ENCODE measurements at places on chromosomes 2 and 18. TPM values are rescaled to one million over a fixed set of nuclear protein-coding genes. Genes with fewer than 3 reads are reported as not detected.
A peak's percentile ranks its signal among the peaks of the same experiment; 100 is the strongest.

DNA sequence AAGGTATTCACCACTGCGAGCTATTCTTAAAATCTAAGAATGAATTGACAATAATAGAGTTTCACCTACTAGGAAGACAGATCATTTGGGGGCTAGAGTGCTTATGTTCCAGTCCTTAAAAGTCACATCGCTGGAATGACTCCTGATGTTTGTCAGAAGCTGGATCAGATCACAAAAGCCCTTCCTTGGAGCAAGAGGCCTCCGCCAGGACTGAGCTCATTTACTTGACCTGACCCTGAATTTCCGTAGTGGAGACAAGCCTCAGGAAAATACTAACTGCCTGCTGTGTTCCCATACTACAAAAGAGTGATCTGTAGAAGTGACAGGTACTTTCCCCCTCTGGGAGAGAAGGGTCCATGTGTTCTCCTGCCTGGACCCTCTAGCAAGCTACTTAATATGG is 483.9 kb downstream of the DPP10 start:
- no peak overlapping the region for H3K27ac ChIP-seq
- H3K27me3 ChIP-seq = no peaks in the 10 kb centered on the region
- no peaks in the 10 kb centered on the region for H3K36me3 ChIP-seq
- H3K4me1 ChIP-seq = no peaks in the 10 kb centered on the region

- H3K27ac ChIP-seq = no peak overlapping the region
- no peaks in the 10 kb centered on the region for H3K36me3 ChIP-seq
- DNase-seq = no peak
- H3K27me3 ChIP-seq = no peaks in the 10 kb centered on the region
- no peak overlapping the region for H3K4me3 ChIP-seq
Measured at GRCh38 chr2:162430323-162430722, 86.4 kb downstream of the GCA start.

DNA sequence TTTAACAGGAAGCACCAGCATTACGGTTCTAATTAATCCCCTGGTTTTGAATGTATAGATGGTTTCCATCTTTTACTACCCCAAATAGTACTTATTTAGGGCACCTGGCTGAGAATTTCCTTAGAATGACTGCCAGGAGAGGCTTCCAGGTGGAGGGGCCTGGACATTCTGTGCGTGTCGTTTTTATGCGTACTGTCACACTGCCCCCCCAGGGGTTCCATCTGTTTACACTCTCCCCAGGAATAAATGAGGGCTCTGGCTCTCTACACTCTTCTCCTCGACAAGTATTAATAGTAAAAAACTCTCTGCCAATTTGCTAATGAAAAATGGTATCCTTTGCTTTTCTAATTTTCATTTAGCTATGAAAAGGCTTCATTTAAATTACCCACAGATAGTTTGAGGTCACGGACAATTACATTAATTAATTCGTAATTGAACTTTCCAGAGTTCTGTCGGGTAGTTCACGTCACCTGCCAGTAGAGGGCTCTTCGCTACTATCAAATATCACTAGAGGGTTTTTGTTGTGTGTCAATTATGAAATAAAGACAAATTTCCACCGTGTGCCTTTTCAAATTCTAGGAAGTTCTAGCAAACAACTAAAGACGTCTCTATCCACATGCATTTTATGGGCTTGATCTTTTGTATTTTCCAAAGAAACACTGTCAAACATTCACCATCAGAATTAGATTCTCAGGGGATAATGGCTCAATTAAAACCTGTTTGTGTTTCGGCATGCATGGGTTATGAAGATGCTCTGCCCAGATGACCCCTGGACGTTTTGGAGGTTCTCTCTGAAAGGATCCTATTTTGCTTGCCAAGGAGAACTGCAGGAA is 88.8 kb upstream of the ASB18 start:
- DNase-seq = peak; percentile 29
- no peaks in the 10 kb centered on the region for H3K36me3 ChIP-seq
- no peak overlapping the region for H3K4me3 ChIP-seq
- no peak overlapping the region for H3K27ac ChIP-seq
- H3K27me3 ChIP-seq = peaks cover 7% of the 10 kb centered on the region

RAB27B gene
- 1.3 TPM for total RNA-seq

FSIP2 gene
- total RNA-seq = under 0.01 TPM

Data from IMR-90 (cell line).